Activated CD4-positive, alpha-beta memory T cell treated with anti-CD3 and anti-CD28 coated beads, Interleukin-2, amount 10 ng/mL, durations not matched to agents 7 days and 5 days (primary cell): ENCODE measurements at places on chromosomes 1 and 21.
A peak's percentile ranks its signal among the peaks of the same experiment; 100 is the strongest.

DNA sequence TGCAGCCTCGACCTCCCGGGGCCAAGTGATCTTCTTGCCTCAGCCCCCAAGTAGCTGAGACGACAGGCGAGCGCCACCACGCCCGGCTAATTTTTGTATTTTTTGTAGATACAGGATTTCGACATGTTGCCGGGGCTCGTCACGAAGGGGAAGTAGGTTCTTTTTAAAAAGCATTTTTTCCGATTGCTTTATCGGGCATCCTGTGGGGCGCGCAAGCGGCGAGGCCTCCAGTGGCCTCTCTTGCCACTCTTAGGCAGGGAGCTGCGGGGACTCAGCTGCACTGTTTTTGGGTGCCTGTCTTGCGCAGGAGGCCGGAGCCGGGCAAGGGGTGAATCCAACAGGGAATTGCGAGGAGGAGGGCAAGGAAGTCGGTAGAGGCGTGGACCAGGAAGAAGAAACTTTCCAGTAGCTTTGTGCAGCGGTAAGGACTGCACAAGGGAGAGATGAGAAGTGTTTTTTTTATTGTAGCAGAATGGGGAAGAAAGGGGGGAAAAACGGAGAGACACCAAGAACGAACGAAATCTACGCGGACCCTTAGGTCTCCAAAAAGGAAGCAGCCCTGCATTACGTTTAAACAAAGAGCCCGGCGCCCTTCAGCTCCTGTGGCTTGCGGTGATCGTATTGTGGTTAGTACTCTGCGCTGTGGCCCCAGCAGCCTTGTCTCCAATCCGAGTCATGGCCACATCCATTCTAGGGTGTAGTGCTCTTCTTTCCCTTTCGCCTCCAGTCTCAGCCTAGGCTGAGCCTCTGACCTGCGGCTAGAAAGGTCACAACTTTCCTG, 164.8 kb downstream of the PPIAL4G start:
- no peaks in the 10 kb centered on the region for H3K36me3 ChIP-seq
- H3K27ac ChIP-seq: peak overlapping the region; percentile 58
- peak; percentile 85 for DNase-seq
- peak overlapping the region; percentile 75 for H3K4me3 ChIP-seq
- peaks cover 36% of the 10 kb centered on the region for H3K4me1 ChIP-seq

DNA sequence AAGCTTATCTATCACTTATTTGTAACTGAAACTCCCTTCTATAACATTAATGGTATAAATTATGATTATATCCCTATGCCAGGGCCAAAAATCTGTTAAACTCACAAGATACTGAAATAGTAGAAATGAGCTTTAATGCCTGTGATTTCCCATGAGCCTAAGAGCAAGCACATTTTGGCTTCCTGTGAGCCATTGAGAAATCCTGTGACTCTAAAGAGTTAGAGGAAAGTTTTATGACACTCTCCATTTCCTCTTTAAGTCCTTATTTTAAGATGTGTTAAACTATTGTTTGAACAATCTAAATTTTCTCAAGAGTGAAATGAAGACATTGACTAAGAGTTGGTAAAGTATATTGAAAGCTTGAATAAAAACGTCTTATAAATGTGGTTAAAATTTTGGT, 45.6 kb downstream of the SUCO start:
- peaks cover 6% of the 10 kb centered on the region for H3K4me1 ChIP-seq
- no peak overlapping the region for H3K4me3 ChIP-seq
- no peaks in the 10 kb centered on the region for H3K27me3 ChIP-seq
- no peak overlapping the region for H3K27ac ChIP-seq
- peaks cover 45% of the 10 kb centered on the region for H3K36me3 ChIP-seq
- DNase-seq: no peak

DNA sequence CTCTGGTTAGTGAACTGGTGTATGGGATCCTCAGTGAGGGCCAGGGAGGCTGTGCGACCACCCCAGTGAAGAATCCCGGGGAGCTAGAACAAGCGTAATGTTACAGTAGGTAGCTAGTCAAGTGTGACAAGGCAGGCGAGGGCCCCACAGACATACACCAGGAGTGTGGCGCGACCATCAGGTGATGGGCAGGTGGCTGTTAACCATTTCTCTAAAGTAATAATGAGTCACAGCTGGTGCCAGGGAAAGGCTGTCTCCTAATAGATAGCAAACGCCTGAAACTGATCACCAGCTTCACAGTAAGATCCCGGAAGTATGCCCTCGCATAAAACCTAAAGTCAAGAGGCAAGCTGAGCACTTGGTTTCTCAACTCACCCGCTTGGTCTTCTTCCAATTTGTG, 40.5 kb upstream of the TARBP1 start:
- H3K27ac ChIP-seq: no peak overlapping the region
- H3K27me3 ChIP-seq: no peaks in the 10 kb centered on the region
- H3K36me3 ChIP-seq: no peaks in the 10 kb centered on the region
- DNase-seq: no peak
- no peak overlapping the region for H3K4me3 ChIP-seq

- no peak overlapping the region for H3K27ac ChIP-seq
- H3K36me3 ChIP-seq: peaks cover 3% of the 10 kb centered on the region
- H3K4me1 ChIP-seq: peaks cover 23% of the 10 kb centered on the region
Observed at GRCh38 chr1:99786751-99787501, 20.5 kb upstream of the FRRS1 start.

DNA sequence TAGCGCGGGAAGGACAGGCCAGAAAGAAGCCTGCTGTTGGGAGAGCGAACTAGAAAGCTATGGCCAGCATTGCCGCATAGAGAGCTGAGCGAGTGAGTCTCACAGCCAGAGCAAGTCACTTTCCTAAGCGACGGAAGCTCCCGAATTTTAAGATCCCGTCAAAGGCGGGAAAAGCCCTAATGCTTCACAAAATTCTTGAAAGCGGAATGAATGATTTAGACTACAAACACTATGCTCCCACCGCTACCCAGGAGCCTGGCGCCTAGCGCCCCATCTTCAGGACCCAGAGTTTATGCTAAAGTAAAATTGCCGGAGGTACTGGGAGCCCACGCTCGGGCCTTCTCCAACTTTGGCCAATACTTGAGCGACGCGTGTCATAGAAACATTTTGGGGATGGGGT, 409.9 kb upstream of the ESRRG start:
- H3K27me3 ChIP-seq: peaks cover 45% of the 10 kb centered on the region
- no peak overlapping the region for H3K27ac ChIP-seq
- H3K4me3 ChIP-seq: no peak overlapping the region
- peaks cover 3% of the 10 kb centered on the region for H3K4me1 ChIP-seq
- no peaks in the 10 kb centered on the region for H3K36me3 ChIP-seq
- DNase-seq: no peak

DNA sequence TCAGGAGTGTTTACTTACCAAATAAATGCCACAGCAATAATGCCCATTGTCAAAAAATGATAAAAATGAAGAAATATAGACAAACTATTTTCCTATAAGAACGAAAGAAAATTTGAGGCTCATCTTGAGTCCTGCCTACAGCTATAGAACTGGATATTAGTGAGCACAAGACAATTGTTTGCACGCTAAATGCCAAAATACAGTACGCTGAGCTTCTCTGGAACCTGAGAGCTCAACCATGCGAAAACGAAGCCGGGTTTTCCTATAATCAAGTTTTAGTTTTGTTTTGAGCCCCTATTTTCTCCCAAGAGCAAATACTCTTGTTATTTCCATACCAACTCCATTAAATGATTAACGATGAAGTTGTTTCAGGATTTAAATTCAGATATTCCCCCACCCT, 42.0 kb upstream of the CCSAP start:
- no peaks in the 10 kb centered on the region for H3K36me3 ChIP-seq
- no peak overlapping the region for H3K27ac ChIP-seq
- DNase-seq: no peak
- no peak overlapping the region for H3K4me3 ChIP-seq
- peaks cover 19% of the 10 kb centered on the region for H3K27me3 ChIP-seq
- no peaks in the 10 kb centered on the region for H3K4me1 ChIP-seq

GRCh38 chr1:168390271-168390670, 109.6 kb downstream of the TBX19 start:
- H3K4me3 ChIP-seq: no peak overlapping the region
- H3K4me1 ChIP-seq: peaks cover 28% of the 10 kb centered on the region
- no peak for DNase-seq

GRCh38 chr1:203316626-203317093, 11.3 kb downstream of the BTG2 start:
- H3K4me3 ChIP-seq: no peak overlapping the region
- H3K4me1 ChIP-seq: peaks cover 32% of the 10 kb centered on the region
- DNase-seq: no peak
- H3K27ac ChIP-seq: no peak overlapping the region
- H3K36me3 ChIP-seq: peaks cover 20% of the 10 kb centered on the region

- no peaks in the 10 kb centered on the region for H3K36me3 ChIP-seq
- no peaks in the 10 kb centered on the region for H3K27me3 ChIP-seq
- H3K27ac ChIP-seq: no peak overlapping the region
- no peak for DNase-seq
- H3K4me1 ChIP-seq: no peaks in the 10 kb centered on the region
- H3K4me3 ChIP-seq: no peak overlapping the region
Observed at GRCh38 chr1:60101516-60101915, 27.9 kb upstream of the C1orf87 start.

DNA sequence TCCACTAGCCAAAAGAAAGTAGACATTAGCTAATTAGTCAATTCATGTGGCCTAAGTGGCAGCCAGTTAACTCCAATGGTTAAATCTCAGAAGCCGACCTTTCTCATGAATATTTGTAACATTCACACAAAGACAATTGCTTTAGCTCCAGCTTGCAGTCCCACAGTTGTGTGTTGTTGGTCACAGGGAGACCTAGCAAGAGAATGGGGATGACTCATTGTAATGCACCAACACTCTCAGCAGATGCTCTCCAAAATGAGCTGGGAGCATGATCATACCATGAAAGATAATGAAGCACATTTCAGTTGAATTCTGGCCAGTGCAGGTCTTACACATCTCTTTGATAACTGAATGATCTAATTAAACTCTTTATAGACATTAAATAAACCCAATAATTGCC, 160.4 kb downstream of the HLX start:
- H3K4me3 ChIP-seq: no peak overlapping the region
- no peaks in the 10 kb centered on the region for H3K27me3 ChIP-seq
- H3K36me3 ChIP-seq: no peaks in the 10 kb centered on the region
- H3K27ac ChIP-seq: no peak overlapping the region
- DNase-seq: no peak
- H3K4me1 ChIP-seq: peaks cover 4% of the 10 kb centered on the region

GRCh38 chr1:163399976-163400601, 78.3 kb downstream of the NUF2 start:
- H3K4me3 ChIP-seq: no peak overlapping the region
- peaks cover 2% of the 10 kb centered on the region for H3K27me3 ChIP-seq
- no peaks in the 10 kb centered on the region for H3K36me3 ChIP-seq
- no peak overlapping the region for H3K27ac ChIP-seq

- H3K4me1 ChIP-seq: no peaks in the 10 kb centered on the region
- no peak for DNase-seq
- H3K27me3 ChIP-seq: peaks cover 60% of the 10 kb centered on the region
- H3K4me3 ChIP-seq: no peak overlapping the region
- H3K36me3 ChIP-seq: no peaks in the 10 kb centered on the region
- no peak overlapping the region for H3K27ac ChIP-seq
Observed at GRCh38 chr21:44720170-44720569, 8.8 kb upstream of the TSPEAR start.

GRCh38 chr1:86542631-86543030, 4.2 kb upstream of the CLCA4 start:
- no peak overlapping the region for H3K4me3 ChIP-seq
- H3K27ac ChIP-seq: no peak overlapping the region
- no peak for DNase-seq
- H3K4me1 ChIP-seq: no peaks in the 10 kb centered on the region
- no peaks in the 10 kb centered on the region for H3K36me3 ChIP-seq

GRCh38 chr1:94543001-94543400, 1.4 kb upstream of the F3 start:
- H3K4me1 ChIP-seq: peaks cover 17% of the 10 kb centered on the region
- H3K4me3 ChIP-seq: peak overlapping the region; percentile 71
- no peaks in the 10 kb centered on the region for H3K36me3 ChIP-seq
- DNase-seq: no peak
- no peak overlapping the region for H3K27ac ChIP-seq

DNA sequence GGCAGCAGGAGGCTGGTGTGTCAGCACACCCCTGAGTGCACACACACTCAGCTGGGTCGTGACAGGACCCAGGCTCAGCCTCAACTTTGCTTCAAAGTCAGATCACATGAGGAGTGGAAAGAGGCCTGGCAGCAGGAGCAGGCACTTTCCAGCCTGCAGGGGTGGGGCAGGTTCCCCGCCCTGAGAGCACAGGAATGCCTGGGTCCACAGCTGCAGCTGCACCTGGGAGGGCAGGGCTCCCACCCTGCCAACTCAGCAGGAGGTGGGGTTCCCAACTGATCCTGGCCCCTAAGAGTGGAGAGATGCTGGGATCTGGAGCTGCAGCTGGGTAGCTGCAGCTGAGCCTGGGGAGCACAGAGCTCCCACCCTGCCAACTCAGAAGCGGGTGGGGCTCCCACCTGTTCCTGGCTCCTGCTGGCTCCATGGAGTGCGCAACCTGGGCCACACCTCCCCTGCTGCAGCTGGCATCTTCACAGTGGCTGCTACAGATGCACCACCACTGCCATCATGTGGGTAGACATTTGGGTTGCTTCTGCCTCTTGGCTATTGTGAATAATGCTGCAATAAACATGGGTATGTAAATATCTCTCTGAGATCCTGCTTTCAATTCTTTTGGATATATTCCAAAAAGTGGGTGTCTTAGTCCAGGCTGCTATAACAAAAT, 415.4 kb downstream of the TTLL7 start:
- H3K27me3 ChIP-seq: no peaks in the 10 kb centered on the region
- DNase-seq: peak; percentile 28
- no peaks in the 10 kb centered on the region for H3K4me1 ChIP-seq

- peaks cover 3% of the 10 kb centered on the region for H3K27me3 ChIP-seq
- H3K4me3 ChIP-seq: peak overlapping the region; percentile 28
- peak; percentile 63 for DNase-seq
- H3K27ac ChIP-seq: peak overlapping the region; percentile 76
- peaks cover 4% of the 10 kb centered on the region for H3K36me3 ChIP-seq
Observed at GRCh38 chr1:58717979-58718378, 18.1 kb upstream of the MYSM1 start.

DNA sequence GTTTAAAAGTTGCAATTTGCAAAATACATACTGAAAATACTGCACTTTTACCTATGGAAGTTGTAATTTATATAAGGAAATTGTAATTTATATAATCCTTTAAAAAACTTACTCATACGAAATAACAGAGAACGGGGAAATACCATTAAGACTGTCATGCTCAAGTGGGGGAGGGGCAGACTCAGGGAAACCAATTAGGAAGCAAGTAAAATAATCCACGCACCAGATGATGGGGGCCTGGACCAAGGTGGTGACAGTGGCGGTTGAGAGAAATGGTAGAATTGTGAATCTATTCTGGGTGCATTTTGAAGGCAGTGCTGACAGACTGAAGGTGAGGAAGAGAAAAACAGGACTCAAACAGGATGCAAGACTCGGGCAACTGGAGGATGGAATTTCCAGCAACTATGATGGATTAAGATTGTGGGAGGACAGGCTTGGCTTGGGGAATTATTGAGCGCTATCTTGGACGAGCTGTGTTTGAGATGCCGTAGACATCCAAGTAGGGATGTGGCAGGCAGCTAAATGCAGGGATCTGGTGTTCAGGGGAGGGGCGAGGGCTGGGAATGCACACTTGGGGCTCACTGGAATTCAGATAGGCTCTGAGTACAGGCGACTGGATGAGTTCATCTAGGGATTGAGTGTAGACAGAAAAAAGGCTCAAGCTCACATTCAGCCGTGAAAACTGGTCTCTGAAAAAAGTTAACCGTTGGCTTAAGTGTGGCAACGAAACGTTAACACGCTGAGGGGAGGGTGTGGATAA, 977 bp downstream of the LCA5L start:
- H3K27me3 ChIP-seq: peaks cover 31% of the 10 kb centered on the region
- no peaks in the 10 kb centered on the region for H3K36me3 ChIP-seq
- no peak for DNase-seq
- H3K4me3 ChIP-seq: peak overlapping the region; percentile 83
- peak overlapping the region; percentile 27 for H3K27ac ChIP-seq
- peaks cover 14% of the 10 kb centered on the region for H3K4me1 ChIP-seq
